ENCODE measurements at places on chromosomes 11 and 22.

GRCh38 chr11:92236856-92237255, 12.2 kb downstream of the FAT3 start:
- no peak for DNase-seq

DNA sequence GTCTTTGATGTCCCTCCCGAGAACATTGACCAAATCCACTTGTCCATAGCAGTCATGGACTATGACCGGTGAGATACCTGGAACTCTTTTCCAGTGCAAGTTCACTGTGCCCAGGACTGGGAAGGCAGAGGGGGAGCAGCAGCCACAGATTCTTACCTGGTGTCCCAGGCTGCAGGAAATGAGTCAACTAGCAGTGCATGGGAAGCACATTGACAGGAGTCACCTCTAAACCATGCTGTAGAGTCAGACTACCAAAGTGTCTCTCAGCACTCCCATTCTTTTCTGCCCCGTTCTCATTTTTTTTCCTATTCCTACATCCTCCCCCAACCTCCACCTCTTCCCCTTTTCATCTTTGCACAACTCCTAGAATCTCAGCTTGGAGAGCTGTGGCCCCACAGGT, 67.2 kb upstream of the OLFML1 start:
- DNase-seq: no peak

DNA sequence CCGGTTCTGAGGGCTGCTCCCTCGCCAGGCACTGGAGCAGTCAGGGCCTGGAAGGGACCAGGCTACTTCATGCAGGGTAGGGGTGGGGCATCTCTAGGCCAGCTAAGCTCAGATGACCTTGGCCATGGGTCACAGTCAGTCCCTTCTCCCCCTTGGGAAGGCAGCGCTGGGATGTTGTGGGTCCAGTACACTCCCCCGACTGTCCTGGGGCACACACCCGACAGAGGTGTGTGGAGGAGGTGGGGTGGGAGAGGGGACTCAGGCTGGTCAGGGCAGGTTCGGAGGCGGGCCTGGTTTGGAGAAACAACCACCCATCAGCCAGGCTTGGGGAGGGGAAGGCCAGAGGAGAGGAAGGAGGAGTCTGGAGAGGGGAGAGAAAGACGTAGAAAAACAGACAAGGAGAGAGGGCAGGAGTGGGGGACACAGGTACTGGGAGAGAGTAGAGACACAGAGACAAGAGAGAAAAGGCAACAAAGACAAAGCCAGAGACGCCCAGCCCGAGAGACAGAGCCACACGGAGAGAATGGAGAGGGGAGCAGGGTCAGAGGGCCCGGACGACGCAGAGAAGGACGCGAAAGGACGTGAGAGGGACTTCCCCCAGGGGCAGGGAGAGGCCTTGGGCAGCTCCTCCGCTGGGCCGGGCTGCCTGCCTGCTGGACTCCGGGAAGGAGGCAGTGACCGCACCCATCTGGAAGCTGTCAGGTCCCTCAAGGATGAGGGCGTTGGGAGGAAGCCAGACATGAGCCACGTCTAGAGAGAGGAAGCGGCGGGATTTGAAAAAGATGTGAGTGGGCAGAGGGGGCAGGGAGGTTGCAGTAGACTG, 30.6 kb upstream of the TSKU start:
- no peak for DNase-seq

DNA sequence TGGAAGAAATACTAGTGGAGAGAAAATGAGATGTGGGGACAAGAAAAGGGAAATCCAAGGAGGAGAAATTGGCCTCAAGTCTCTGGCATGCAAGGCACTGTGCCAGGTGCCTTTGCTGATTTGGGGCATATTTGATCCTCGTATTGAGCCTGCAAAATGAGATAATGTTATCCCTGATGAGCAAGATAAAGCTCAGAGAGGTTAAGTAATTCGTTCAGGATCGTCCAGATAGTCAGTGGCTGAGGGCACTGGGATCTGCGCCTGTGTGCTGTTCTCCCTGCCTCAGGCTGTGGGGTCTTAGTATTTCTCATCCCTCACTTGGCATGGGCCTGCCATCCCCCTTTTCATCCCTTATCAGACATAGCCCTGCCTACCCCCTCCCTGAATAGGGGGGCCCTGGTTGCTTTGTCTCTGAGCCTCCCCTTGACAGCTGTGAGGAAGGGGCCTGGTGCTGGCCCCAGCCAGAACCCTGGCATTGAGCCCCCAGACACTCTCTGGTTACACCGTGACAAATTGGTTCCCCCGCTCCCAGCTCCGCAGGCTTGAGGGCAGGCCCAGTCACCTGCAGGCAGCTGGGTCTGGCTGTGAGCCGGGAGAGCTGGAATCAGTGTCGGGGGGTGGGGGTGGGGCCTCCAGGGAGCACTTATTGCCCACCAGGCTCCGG, 85.7 kb downstream of the NECTIN1 start:
- DNase-seq: no peak

DNA sequence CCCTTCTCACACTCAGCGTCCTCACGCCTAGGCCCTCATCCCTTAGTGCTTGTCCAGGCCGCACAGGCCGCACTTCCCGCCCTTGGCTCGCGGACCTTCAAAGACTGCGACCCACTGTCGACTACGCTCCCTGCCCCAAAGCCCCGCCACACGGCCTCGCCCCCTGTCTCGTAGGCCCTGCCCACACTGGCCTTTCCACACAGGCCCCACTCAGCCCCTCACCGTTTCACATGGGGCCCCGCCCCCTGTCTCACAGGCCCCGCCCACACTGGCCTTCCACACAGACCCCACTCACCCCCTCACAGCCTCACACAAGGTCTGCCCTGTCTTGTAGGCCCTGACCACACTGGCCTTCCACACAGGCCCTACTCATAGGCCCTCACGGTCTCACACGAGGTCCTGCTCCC, 11.0 kb downstream of the NRXN2 start:
- no peak for DNase-seq

GRCh38 chr22:42792453-42792908, 64.6 kb downstream of the ARFGAP3 start:
- DNase-seq: no peak

- DNase-seq: peak; percentile 50
These were observed 9.5 kb downstream of the GRK2 start for GRCh38 chr11:67275606-67276409.

DNA sequence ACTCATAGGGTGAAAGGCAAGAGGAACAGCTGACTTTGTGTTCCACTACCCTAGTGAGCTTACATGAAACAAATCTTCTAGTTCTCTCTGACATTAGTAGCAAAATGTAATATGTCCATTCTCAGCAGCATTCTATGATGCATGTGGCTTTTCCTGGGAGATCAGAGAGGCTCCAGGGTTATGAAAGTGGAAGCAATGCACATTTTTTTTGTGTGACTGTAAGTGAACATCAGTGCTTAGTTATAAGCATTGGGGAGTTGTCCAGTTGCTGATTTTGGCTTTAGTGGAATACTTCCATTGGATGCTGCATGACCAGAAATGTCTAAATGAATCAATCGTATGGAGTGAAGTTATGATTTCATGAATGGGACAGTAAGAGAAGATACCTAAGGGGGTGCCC, 255.9 kb downstream of the FAT3 start:
- DNase-seq: no peak

- DNase-seq: no peak
These were observed 312.3 kb downstream of the FAT3 start for GRCh38 chr11:92536883-92537282.

- DNase-seq: no peak
These were observed 935.9 kb downstream of the JRKL start for GRCh38 chr11:97325693-97326092.

DNA sequence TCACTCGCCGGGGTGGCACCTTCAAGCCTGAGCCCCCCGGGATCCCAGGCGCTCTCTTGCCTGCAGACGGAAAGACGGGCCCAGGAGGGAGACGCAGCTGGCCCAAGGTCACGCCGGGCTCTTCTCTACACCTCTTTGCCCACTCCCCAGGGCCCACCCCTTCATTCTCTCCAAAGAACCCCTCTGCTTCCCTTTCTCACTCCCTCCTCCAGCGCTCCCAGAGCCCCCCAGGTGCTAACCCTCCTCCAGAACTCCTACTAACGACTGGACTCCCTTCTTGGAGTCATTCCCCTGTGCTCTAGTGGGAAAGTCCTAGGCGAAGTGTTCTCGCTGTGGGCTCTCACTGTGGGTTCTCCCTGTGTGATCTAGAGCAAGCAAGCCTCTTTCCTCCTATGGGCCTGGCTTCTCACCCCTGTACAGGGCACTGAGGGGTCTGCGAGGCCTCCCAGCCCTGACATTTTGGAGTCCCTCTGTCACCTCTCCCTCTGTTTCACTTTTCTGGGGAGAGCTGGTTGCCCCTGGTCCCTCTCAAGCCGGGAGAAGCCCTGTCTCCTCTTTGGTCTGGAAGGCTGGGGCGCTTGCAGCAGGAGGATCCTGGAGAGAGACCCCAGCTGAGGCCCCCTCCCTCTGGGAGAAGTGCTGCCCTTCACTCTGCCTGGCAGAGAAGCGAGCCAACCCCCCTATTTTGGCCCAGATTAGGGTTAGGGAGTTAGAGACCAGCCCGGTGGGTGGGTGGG, 858 bp downstream of the OAF start:
- no peak for DNase-seq

GRCh38 chr22:19879643-19879991, 24.9 kb upstream of the GNB1L start:
- DNase-seq: no peak

DNA sequence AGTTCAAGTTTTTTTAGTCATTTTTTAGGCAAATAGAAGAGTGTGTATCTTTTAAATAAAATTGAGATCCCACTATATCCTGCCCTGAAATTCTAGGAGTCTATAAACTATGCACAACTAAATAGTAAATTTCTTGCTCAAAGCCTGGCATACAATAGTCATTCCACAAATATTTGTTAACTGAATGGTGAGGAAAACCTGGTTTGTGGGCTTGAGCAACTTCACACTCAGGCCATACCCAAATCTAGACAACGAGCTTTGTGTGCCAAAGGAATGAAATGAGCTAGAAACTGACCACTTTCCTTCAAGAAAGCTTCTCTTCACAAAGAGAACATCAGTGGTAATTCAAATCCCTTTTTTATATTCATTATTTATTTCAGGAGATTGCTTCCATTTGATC, 39.6 kb upstream of the AMOTL1 start:
- no peak for DNase-seq

GRCh38 chr11:71118671-71119250, 133.6 kb downstream of the SHANK2 start:
- no peak for DNase-seq

GRCh38 chr11:68074584-68075352, 35.9 kb downstream of the TCIRG1 start:
- no peak for DNase-seq

DNA sequence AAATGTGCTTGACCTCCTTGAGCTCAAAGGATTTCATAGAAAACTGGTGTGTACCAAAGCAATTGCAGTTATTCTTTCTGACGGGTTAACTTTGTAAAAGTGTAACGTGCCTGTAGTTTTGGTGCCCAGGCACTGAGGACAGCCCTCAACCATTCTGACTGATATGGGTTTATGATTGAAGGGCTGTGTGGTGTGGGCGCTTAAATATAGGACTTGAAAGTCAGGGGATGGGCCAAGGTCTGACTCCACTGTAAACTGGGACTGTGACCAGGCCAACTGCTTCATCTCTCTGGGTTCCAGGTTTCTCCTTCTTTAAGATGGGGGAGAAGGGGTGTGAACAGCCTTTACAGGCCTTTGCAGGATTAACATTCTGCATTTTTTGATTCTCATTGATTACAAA, 191.1 kb upstream of the ARHGAP20 start:
- no peak for DNase-seq

DNA sequence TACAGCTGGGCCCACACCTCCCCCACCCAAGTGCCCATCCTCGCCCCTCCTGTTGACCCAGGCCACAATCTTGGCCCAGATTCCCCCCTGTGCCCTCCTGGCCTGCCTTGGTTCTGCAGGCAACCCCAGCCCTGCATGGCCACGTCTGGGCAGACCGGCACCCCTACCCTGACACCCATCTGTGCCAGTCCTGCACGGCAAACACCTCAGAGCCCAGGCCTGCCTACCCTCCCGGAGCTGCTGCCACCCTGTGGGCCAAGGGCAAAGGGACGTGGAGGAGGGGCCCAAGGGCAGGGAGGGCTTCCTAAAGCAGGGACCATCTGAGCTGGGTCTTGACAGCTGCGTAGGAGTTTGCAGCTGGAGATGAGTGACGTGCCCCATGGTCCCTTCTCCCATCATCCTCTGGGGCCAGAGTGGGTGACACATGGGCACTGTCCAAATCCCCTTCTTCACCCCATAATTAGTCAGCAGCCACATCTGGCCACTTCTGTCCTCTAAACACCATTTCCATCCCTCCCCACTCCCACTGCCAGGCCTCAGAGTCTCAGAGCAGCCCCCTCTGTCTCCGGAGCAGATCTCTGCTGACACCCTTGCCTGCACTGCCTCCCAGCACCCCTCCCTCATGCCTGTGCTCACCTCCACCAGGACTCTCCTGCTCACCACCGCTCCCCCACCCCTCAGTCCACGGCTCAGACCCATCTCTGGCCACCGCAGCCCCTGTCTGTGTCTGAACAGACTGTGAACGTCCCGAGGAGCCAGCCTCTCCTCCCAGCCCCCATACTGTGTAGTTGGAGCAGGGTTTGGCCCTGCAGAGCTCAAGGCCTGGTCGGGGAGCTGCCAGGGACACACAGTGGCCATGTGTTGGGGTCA, 35.6 kb upstream of the PPARA start:
- no peak for DNase-seq

DNA sequence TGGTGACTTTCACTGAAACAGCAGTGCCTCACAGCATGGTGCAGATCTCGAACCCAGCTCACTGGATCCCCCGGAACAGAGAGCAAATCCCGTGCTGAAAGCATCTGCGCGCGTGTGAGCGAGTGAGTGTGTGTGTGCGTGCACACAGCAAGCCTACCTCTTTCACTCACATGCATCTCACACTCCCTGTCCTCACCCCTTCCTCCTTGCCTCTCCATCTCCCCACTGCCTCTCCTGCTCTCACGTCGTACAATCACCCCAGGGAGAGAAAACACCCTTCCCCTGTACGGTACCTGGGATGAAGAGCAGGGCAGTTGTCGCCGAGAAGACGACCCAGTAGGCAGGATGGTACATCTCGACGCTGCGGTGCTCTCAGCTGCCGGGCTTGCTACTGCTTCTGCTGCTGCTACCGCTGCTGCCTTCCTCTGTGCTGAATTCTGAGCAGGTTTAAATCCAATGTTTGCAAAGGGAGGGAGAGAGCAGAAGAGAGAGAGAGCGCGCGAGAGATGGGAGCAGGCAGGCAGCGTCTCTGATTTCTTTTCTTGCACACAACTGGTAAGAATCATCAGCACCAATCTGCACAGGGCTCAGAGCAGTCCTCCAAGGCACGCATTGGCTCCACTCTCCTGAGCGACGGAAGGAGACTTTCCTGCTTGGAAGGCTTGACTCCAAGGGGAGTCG, at the start of gene OPCML:
Gene OPCML (minus strand): TSS at position 531 of the 681 bp plus-strand sequence.
- no peak for DNase-seq
